Stimulated activated CD4-positive, alpha-beta T cell treated with anti-CD3 and anti-CD28 coated beads, TNF-alpha, amount 100 ng/mL, for 4 hours (primary cell): ENCODE measurements at places on chromosomes 16 and 17.

DNA sequence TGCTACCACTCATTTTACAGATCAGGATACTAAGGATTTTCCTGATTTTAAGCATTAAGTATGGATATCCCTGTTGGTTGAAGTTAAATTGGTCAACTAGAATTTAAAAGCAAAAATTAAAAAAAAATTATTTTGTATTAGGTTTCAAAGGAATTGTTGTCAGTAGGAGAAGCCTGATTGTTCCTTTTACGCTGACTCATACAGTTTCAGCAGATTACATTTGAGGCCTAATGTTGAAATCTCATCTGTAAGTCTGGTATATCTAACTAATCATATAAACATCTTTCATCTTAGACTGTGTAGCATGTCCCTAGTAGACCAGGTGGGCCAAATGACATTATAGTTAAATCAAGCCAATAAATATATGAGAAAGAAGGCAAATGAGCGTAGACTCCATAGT, 83.5 kb downstream of the FTO start:
- DNase-seq, result no peak

- DNase-seq, result no peak
Observed at GRCh38 chr17:29210879-29211278, 30.7 kb upstream of the MYO18A start.

- DNase-seq, result no peak
Observed at GRCh38 chr17:15946611-15947120, 1.7 kb downstream of the ADORA2B start.

GRCh38 chr16:74320707-74321106, 24.1 kb downstream of the PSMD7 start:
- no peak for DNase-seq

DNA sequence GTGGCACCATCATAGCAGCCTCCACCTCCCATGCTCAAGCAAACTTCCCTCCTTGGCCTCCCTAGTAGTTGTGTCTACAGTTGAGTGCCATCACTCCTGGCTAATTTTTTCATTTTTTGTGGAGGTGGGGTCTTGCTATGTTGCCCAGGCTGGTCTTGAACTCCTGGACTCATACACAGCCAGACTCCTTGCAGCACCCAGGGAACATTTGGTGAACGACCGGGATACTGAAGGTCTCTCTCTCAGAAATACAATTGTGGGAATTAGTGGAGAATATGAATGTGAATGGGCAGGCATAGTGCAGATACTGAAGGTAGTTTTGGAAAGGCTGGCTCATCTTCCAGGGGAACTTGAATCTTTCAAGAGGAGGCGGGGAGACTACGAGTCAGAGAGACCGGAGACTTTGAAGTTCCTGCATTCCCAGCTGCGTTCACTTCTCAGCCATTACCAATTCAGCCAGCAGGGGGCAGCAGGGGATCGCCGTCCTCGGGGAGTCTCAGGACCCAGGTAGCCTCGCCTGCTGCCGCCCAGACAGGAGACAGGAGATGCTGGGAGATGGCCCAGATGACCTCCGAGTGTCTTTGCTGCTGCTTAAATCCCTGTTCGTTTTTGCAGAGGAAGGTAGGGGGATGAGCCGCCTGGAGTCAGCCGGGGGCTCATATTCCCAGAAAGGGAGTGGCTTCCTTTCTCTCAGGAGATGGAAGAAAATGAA, 68.6 kb downstream of the HAPSTR1 start:
- no peak for DNase-seq

DNA sequence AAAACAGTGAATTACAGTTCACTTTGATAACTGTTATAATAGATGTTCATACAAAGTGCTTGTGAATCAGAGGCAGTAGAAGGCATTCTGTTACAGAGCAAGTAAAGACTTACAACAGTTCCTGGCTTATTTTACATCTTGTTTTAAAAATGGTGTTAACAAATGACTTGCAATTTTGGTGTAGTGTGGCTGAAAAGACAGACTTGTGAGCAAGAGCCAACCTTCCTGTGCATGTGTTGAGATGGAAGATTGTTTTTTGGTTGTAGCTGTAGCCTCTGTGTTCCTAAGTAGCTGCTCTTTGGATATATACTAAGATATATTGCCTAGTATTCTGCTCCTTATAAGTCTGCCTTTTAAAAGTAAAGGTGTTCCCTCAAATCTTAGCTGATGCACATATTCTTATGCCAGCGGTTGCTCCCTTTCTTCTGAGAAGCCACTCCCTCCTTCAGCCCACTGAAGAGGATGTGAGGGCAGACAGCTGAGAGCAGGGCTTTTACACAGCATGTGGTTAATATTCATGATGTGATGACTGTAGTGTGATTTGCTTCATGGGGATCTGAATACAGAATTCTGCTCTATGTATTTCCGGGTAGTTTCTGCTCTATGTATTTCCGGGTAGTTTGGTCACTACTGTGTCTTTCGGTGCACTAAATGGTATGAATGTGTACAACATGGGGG, 182.3 kb downstream of the PHKB start:
- DNase-seq, result no peak

DNA sequence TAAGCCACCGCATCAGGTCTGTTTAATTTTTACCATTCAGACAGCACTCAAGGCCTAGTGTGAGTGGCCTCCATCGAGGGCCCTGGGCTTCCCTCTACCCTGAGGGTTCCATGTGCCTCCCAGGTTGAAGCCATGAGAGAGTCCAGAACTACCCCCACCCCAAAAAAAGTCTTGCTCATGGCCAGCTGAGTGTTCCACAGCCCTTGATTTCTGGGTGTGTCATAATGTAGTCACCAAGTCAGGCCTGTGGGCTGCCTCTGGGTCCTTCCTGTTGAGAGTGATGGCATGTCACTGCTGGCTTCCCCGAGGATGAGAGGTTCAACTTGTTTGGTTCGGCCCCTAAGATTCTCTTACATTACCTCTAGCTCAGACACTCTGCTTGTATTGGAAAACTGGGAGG, 100.6 kb downstream of the PITPNC1 start:
- DNase-seq, result peak; percentile 45

GRCh38 chr17:35531160-35531559, 6.3 kb downstream of the SLFN12L start:
- DNase-seq, result no peak

DNA sequence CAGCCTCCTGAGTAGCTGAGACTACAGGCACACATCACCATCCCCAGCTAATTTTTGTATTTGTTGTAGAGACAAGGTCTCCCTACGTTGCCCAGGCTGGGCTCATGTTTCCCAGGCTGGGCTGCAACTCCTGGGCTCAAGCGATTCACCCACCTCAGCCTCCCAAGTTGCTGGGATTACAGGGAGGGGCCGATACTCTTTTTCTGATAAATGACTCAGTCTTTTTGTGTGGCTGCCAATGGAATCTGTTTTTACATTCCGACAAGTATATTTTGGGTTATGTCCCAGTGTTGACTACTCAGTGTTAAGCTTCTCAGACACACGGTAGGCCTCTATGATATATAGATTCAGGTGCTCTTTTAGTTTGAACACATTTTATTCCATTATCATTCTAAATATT, 58.1 kb downstream of the SLFN11 start:
- no peak for DNase-seq
